ENCODE measurements at places on chromosomes 16 and 17. TPM values are rescaled to one million over a fixed set of nuclear protein-coding genes. Genes with fewer than 3 reads are reported as not detected.

Gene GUCY2D
- total RNA-seq, result not detected

Gene SYNGR3
- 6.4 TPM for total RNA-seq

DNA sequence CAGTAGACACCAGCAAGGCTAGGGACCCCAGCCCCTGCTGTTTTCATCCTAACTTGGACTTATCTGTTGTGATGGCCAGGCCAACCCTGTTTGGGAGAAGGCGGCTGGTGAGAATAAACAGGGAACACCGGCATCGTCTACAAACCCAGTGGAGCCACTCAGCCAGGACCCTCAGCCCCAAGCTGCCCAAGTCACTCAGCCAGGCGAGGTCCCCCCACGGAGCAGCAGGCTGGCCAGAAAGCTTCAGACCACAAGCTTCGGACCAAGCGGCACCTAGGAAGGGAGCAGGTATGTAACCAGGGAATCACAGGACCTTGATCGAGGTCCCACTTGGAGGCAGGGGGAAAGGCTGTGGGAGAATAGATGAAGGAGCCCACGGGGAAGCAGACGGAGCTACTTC is 23.4 kb downstream of the RBFOX3 start:
- DNase-seq, result no peak

Gene GRAP
- total RNA-seq, result 10.4 TPM

DNA sequence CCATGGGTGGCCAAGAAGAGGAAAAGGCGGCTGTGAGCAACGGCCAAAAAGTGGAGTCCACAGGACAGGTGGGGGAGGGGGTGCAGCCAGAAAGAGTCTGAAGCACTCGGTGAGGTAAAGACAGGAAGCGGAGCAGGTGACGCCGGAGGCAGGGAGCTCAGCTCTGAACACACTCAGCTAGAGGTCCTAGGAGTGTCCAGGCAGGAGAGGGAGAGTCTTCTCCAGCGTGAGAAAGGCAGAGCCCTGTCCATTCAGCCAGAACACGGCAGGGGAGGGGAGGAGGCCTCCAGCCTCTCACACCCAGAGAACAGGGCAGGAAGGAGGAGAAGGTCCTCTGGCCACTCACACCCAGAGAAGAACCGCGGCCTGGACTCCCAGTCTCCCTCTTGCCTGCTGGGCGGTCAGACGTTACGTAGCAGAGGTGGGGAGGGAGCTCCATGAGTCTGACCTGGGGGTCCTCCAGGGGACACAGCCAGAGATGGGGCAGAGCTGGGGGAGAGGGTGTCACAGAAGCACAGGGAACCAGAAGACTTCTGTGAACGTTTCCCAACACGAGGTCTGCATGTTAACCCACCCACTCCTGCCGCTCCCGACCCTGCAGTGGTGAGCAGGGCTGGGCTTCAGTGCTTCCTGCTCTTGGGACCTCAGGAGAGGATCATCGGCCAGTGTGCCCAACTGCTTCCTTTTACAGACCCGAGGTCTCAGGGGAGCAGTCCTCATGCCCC is 89.2 kb downstream of the ABR start:
- DNase-seq, result no peak

- no peak for DNase-seq
These were observed 3.8 kb upstream of the BAHCC1 start for GRCh38 chr17:81391293-81391935.

GRCh38 chr17:44687756-44688155 is 1.8 kb downstream of the CCDC43 start:
- no peak for DNase-seq

GRCh38 chr16:21263640-21264570 is 14.2 kb downstream of the CRYM start:
- DNase-seq, result no peak

Gene DHODH
- total RNA-seq, result 13.6 TPM

- DNase-seq, result no peak
These were observed 338.3 kb downstream of the CA10 start for GRCh38 chr17:51820252-51820651.

GRCh38 chr16:62966626-62967025 is 930.4 kb upstream of the CDH8 start:
- DNase-seq, result no peak

GRCh38 chr17:47363171-47363570 is 39.4 kb downstream of the EFCAB13 start:
- no peak for DNase-seq

DNA sequence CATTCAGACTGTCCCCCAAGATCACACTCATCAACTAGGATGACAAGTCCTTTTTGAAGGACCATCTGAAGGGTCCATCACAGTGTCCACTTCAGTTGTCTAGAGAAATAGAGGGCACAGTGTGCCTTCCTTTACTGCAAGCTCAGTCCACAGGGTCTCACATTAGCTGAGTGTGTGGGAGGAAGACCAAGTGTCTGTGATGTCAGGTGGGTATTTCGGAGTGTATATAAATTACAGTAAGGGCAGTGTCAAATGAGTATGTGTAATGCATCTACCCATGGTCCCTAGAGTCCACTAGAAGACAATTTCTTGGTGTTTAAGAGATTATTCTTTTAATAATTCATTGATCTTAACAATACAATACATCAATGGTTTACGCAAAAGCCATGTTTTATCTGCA is 272.2 kb downstream of the CDH13 start:
- DNase-seq, result no peak

Gene GRB7
- not detected for total RNA-seq

Gene CHMP1A
- total RNA-seq, result 86.5 TPM

DNA sequence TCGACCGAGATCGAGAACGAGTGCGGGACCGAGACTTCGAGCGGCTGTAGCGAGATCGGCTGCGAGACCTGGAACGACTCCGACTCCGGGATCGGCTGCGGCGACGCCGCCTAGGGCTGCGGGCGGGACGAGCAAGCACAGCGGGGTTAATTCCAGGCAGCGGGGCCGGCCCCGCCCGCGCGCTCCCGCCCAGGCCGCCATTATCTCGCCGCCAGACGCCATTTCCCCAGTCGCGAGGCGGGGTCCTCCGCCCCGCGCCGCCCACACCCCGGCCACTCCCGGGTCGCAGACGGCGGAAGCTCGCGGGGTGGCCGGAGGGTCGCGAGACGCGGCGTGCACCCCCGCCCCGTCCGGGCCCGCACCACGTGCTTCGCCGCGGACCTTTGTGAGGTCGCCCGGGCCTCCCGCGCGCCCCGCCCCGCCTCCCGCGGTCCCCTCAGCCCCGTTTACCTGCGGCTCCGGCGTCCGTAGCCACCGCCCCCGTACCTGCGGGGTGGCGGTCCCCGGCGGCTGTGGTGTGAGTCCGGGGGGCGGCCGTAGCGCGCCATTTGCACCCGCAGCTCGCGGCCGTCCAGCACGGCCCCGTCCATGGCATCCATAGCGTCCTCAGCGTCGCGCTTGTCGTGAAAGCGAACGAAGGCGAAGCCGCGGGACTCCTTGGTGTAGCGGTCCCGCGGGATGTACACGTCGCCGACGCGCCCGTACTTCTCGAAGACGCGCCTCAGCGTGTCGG is 616 bp downstream of the SRSF2 start:
- DNase-seq, result peak; percentile 79

DNA sequence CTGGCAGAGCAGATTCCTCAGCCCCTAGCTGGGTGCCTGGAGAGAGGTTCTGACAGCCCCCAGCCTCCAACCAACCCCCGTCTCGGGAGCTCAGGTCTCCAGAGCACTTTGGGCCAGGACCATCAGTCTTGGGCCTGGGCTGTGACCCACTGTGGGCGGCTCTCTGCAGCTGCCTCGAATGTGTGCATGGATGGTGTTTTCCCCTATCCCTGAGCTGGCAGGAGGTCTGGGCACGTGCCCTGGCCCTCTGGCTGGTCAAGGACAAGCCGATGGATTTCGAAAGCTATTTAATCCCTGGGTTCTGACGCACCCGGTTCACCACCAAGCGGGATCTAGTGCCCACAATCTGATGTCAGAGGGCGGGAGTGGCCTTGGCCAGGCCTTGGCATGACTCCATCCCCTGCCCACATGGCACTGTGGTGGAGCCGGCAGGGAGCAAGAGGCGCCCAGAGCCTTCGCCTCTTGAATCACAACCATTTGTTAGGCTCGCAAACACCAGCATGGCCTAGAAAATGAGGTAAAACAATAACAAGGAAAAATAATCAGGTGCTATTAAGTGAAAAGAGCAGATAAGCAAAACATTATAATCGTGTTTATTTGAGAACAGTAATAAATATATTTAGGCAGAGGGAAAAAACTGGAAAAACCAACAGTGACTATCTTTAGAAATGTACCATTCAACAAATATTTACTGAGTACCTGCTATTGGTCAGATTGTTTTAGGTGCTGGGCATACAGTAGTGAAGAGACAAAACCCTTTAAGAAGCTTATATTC is 69.3 kb upstream of the TOB1 start:
- no peak for DNase-seq

Gene MYH2
- not detected for total RNA-seq

- no peak for DNase-seq
These were observed 102.1 kb downstream of the CLEC16A start for GRCh38 chr16:11046382-11046931.

Gene IGSF6
- 0.09 TPM for total RNA-seq

DNA sequence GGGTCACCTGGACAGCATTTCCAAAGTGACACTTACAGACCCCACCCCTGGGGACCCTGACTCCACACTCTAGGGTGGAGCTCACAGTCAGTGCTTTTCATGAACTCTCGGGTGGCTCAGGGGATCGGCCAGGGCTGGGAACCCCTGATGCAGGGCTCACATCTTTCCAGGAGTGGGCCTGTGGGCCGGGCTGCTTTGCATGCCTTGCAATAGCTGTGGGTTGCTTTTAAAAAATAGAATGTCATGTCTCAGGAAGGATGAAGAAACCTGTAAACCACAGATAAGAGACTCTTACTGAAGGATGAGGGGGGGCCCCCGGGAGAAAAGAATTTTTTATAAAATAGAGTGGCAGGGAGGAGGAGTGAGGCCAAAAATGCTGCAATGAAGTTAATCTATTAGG is 40.2 kb downstream of the RBFOX3 start:
- DNase-seq, result no peak

- no peak for DNase-seq
These were observed 12.2 kb downstream of the ZNHIT3 start for GRCh38 chr17:36498560-36499300.

DNA sequence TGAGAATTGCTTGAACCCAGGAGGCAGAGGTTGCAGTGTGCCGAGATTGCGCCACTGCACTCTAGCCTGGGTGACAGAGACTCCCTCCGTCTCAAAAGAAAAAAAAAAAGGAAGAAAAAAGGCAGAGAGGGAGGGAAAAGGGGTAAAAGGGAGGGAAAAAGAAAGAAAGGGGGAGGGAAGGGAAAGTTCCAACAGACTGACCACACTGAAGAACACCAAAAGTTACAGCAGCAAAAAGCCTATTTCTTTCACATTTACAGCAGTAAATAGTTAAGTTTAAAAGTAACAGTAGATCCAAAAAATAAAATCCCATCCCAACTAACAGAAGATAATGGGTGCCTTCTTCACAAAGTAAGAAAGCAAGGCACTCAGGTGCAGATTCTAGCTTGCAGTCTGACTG is 36.9 kb upstream of the C17orf78 start:
- no peak for DNase-seq

DNA sequence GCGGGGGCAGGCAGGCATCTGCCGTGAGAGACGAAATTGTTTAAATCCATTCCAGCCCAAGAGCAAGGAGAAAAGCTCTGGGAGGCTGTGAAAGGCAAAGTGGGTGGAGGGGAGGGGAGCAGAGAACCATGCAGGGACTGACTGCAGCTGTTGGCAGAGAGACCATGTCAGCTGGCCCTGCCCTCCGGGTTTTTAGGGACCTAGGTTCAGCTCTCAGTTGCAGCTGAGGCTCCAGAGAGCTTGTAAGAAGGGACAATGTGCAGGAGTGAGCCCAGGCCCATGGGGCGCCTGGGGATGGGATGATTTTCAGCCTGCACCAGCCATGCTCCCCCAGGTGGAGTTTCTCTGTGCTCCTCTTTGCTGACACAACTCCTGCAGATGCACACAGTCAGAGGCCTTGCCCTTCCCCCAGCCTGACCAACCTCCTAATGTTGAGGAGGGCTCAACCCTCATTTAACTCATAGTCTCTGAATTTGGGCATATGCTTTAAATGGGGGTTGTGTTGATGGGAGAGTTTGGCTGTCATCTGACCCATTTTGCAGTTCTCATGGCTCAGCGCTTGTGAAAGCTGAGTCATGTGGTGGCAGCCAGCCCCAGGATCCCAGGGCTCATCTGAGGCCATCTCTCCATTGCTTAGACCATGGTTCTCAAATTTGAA is 70.9 kb downstream of the PLXDC1 start:
- no peak for DNase-seq

GRCh38 chr17:70498631-70499030 is 329.3 kb downstream of the KCNJ2 start:
- DNase-seq, result no peak

DNA sequence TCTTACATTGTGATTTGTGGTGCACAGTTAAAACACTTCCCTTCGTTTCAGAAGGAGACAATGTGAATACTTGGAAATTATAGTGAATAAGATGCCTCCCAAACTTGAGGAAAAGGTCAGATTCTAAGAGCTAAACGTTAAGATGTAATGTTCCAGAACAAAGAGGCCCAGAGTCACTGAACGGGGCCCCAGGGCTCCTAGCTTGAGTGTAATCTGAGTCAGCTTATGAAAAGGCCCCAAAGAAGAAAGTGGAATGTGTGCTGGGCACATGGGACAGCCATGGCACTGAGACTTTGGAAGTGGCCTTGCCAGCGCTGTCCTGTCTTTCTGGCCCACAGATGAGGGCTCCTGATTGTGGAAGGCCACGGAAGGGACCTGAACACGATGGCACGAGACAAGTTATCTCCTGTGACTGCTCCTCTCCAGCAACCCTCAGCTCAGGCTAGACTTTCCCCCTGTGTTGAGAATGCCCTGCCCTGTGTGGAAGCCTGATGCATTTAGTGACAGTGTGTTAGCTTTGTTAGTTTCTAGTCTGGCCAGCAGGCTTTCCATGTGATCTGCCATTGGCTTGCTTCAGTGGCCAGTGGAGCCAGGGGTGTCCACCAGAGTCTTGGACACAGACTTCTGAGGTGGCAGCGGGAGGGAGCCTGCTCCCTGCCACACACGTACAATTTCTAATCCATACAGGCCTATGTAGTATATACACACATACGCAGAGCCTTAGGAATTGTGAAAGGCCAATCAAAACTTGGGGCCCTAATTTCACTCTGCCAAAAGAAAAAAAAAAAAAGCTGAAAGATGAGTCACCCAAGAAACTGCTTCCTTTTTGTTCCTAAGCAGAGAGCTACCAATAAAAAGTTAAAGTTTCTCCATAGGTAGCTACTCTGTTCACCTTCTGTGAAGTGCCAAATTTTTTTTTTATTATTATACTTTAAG is 13.1 kb downstream of the SPATA33 start:
- DNase-seq, result no peak

Gene CLEC3A
- not detected for total RNA-seq
